ENCODE measurements at places on chromosomes 2 and 18. TPM values are rescaled to one million over a fixed set of nuclear protein-coding genes. Genes with fewer than 3 reads are reported as not detected.

Gene HOXD13
- not detected for total RNA-seq

Gene ANKRD30BL
- total RNA-seq: 0.62 TPM

Gene IL36RN
- not detected for total RNA-seq

Gene GPR45
- total RNA-seq: 0.23 TPM

Gene HOXD9
- total RNA-seq: not detected

Gene HJURP
- 49.2 TPM for total RNA-seq

- DNase-seq: peak; percentile 88
Observed at GRCh38 chr2:64453770-64454385, at the start of gene LGALSL. Gene LGALSL (plus strand): TSS chr2:64454162. CDS start chr2:64454546, 384 bp downstream.

GRCh38 chr2:202346180-202346579 lies 29.9 kb upstream of the BMPR2 start:
- no peak for DNase-seq

DNA sequence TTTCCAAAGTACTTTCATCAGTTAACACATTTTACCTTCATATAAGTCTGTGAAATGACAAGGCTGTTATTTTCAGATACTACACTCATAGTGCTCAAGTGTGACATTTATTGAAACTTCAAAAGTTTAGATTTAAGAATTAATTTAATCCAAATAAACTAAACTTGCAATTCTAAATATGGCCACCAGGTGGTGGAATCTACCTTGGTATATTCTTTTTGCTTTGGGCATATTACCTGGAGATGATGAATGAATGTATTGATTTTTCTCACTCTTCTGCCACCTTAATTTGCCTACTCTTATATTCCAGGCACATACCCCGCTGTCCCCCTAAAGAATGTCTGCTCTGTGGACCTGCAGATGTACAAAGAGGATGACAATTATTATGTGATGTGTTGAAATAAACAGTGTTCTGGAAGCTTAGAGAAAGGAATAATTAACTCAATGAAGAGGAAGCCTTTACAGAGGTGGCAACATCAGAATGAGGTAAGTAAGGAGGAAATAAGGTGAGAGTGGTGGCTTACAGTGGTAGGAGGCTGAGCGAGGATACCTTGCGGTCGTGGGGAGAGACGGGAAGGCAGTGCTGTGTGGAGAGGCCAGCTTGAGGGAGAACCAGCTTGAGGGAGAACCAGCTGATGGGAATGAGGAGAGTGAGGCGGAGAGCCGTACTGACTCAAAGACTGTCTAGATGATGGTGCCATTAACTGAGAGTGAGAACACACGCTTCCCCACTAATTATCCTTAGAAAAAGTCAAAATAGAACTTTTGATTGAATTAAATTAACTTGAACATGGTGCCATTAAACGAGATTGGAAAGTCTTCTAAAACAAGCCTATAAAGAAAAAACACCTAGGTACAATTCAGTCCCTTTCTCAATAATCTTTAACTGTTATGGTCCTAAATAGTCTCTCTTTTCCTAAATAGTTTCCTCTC lies 179.5 kb downstream of the CELF4 start:
- DNase-seq: peak; percentile 70

DNA sequence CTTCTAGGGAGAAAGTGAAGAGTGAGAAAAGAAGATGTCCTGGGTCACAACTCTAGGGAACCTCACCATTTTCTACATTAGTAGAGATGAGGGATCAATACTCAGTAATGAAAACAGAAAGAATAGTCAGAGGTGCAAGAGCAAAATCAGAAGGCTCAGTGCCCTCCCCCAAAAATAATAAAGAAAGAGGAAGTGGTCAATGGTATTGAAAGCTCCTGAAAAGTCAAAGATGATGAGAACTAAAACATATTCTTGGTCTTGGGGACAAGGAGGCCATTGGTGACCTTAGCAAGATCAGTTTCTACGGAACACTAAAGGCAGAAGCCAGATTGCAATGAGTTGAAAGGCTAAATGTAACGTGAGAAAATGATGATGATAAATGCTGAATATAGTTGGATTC lies 24.5 kb upstream of the MYO1B start:
- DNase-seq: no peak

- no peak for DNase-seq
Observed at GRCh38 chr18:55199291-55199963, 240.2 kb upstream of the CCDC68 start.

- peak; percentile 11 for DNase-seq
Observed at GRCh38 chr18:53941601-53942338, 282.7 kb downstream of the MBD2 start.

DNA sequence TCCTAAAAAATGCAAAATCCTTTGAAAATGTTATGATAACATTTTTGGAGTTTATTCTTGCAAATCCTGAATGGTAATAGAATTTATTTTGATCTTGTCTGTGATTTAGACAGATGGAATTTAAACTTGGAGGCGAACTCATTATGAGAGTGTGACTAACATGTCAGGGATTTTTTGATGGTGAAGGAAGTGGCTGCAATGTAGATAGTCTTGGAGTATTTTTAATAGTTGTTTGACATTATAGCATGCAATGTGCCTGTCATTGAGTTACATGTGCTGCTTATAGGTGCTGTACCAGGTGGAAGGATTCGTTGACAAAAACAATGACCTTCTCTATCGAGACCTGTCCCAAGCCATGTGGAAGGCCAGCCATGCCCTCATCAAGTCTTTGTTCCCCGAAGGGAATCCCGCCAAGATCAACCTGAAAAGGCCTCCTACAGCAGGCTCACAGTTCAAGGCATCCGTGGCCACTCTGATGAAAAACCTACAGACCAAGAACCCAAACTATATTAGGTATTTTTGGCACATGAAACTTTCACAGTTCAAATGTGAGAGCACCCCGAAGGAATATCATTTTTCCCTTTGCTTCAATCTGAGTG lies 141.8 kb downstream of the MYO1B start:
- DNase-seq: no peak

GRCh38 chr2:55420439-55420725 lies 726 bp upstream of the CCDC88A start:
- no peak for DNase-seq

DNA sequence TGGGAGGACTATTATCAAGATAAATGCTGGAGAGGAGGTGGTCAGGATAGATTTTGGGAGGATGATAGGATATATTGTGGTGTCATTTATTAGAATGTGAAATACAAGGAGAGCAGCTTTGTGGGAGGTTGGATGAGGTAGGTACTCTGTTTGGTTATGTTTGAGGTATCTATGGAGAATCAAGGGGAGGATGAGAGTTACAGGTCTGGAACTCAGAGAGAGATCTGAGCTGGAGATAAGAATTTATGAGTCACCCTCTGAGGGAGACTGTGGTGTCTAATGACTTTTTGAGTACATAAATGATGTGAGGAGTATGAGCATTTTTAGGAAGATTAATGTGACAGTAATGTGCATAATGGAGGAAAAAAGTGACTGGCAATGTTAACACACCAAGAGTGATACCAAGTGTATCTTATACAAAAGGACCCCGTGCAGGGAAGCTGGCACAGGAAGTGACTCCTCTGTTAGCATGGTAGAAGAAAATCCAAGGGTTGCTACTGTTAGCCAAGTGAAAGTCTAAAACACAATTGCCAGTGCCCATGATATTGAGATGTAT lies 48.2 kb downstream of the CRIM1 start:
- no peak for DNase-seq

DNA sequence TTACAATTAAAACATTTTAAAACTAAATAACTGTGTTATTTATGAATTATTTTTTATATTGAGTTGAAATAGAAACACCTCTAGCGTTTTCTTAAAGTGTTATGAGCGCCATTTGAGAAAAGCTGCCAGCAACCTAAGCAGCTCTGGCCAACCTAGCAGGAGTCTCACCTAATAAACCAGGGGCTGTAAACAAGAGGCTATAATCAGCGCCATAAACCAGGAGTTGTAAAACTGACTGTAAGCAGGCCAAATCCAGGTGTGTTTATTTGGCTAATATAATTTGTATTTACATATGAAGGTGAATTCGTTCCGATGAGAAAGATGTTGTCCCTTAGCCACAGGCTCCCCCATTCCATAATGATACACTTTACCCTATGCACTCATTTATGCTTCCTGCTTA lies 34.7 kb downstream of the LRRTM1 start:
- DNase-seq: no peak

DNA sequence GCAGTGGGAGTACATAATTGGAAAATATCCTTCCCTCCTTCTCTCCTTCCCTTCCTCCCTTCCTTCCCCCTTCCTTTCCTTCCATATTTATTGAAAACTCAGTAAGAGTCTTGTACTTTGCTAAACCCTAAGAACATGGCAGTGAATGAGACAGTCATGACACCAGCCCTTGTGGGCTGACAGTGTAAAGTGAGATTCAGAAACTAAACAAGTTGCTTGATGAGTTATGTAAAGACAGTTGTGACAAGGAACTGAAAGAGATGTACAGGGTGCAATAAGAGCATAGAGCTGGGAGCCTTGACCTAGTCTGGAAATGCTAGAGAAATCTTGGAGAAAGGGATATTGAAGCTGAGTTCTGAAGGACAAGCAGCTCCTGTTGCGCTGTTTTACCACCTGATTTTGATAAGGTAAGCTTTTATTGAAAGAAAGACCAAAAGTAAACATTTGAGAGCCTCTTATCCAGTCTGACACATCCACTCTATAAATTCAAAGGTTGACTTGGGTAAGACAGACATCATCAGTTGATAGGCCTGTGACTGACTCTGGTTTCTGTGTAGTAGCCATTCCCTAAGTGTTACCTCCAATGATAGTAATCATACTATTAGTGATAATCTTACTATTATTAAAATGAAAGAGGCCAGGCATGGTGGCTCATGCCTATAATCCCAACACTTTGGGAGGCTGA lies 66.5 kb upstream of the SKOR2 start:
- DNase-seq: no peak

DNA sequence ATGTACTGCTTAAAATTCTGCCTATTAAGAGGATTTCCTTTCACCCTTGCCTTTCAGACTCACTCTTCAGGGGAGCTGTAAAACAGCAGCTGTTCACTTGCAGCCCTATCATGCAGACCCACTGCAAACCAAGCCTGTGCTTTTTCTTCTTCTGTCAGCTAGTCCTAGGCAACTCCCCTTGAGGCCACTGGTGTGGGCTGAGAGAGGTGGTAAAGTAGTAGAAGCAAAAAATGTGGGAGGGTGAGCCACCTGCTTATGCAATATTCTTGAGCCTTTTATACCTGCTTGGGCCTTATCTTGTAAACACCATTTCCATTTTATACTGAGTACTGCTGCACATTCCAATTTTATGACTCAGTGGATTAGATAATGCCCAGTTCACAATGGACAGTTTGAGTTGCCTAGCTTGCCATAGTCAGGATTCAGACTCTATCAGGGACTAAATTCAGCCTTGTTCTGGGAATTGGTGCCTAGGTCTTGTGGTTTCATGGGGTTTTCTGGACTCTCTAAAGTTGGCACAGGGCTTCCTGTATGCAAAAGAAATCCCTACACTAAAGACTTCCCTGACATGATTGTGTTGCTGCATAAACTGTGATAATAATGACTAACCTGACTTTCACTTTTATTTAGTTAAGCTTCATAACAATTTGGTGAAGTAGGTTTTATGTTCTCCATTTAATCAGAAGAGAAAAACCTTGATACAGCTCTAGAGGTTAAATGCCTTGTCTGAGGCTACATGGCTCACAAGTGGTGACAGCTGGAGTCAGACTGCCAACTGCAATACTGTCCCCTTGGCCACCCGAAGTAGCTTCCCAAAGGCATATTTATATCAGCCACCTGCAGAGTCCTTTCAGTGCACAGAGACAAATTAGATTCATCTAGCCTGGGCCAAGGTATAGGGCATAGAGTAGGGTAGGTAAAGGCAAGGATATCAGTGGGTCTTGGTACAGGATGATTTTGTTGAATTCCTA lies 47.4 kb upstream of the KDM3A start:
- DNase-seq: no peak

GRCh38 chr2:138689705-138690104 lies 90.5 kb downstream of the NXPH2 start:
- DNase-seq: no peak

DNA sequence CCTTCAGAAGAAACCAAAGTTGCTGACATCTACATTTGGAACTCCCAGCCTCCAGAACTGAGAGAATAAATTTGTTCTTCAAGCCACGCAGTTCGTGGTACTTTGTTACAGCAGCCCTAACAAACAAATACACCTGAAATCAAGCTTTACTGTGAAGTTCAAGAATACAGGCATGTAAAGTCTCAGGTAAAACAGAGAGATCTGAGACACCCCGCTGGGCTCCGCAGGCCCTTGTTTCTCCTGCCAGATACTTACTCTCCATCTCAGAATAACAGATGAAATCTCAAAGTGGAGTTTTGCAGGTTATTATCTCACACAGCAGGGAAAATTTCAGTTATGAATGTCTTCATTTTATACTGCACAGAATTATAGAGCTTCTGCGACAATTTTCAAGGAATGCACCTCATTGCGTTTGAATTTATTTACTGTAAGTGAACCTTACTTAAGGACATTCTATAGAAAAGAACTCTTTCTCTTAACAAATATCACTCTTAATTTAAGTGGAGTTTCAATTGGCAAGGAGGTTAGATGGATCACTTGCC lies 492.4 kb upstream of the LRATD1 start:
- peak; percentile 30 for DNase-seq

DNA sequence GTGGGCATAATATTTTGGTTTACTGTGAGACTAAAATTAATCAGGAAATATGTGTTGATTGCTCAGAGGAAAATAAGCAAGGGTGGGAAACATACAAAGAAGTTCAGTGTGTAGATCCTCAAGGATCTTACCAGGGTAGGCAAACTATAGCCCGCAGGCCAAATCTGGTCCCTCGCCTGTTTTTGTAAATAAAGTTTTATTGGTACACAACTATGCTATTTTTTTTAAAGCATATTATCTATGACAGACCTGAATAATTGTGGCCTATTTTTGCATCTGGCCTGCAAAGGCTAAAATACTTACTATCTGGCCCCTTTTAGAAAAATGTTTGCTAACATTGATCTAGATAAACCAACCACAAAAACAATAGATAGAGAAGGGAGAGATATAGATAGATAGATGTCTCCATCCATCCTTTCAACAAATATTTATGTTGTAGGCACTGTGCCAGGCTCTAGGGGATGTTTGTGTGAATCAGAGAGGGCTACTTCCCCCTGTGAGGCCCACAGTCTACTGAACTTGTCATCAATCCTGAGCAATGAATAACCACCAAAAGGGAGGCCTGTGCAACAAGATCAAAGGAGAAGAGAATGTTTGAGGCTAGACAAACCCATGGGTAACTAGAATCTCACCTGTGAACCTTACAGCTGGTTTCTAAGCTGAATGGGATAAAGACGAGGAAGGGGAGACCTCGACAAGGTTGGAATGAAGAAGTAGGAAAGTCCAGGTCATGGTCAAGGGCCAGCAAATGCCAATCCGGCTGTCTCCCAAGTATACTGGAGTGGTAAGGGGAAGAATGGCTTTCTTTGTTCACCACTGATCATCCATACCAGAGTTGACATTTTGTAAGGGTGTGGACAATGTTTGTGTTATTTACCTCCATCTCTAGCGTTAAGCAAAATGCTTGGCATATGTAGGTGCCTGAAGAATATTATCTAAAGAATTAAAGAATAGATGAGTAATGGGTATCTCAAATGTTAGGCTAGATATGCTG lies 23.6 kb downstream of the ALPK2 start:
- DNase-seq: no peak

DNA sequence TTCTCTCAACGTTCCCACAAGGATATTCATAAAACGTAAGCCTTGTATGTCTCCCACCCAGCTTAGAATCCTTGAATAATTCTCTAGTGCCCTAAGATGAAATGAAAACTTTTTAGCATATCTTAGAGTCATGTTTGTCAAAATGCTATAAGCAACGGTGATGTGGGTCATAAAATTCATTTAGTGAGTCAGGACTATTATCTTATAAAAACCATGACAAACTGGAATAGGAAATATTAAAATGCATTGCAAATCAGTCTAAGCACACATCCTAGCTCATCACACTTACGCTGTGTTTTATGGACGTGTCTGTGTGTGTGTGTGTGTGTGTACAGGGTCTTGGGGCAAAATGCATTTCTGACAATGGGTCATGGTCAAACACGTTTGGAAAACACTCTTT lies 119.9 kb upstream of the ST6GAL2 start:
- DNase-seq: no peak

All from GM23338 (cell line).